ENCODE measurements at places on chromosomes 12 and 14.

DNA sequence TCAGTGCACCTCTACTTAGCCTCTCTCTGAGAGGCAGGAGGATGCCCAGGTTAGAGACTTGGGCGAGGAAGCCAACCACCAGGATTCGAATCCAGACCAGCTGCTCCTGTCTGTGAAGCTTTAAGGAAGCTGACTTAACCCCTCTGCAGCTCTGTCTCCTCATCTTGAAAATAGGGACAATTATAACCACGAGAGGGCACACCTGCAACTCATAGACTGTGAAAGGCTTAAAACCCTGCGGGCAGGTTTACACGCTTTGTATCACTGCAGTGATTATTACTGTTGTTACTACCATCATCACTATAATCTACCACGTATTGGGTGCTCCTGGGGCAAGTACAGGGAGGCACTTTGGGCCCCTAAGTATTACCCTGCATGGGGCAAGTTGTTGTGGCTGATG lies 379.8 kb downstream of the VRK1 start:
- DNase-seq, result peak; percentile 16

GRCh38 chr12:18629916-18630315 lies 107.9 kb downstream of the PLCZ1 start:
- no peak for DNase-seq

GRCh38 chr14:31419967-31420318 lies 407 bp downstream of the HEATR5A start:
- peak; percentile 44 for DNase-seq

- DNase-seq, result no peak
These were observed 26.7 kb downstream of the C14orf132 start for GRCh38 chr14:96065661-96066459.

- DNase-seq, result peak; percentile 75
These were observed 81.6 kb upstream of the MED13L start for GRCh38 chr12:116358893-116359761.

Measured in urothelium cell line (cell line).